ENCODE measurements at places on chromosomes 7 and 10. TPM values are rescaled to one million over a fixed set of nuclear protein-coding genes. Genes with fewer than 3 reads are reported as not detected.

ANKRD2 gene
- total RNA-seq = 0.24 TPM

SFTPA2 gene
- 5.6 TPM for total RNA-seq

ACSL5 gene
- total RNA-seq = 208 TPM

CALHM3 gene
- not detected for total RNA-seq

PDE6C gene
- total RNA-seq = not detected

TSPAN33 gene
- 9.7 TPM for total RNA-seq

AGR3 gene
- total RNA-seq = 144 TPM

AMZ1 gene
- 0.08 TPM for total RNA-seq

IKZF1 gene
- total RNA-seq = 4.9 TPM

ANKRD30A gene
- total RNA-seq = not detected

ACTL6B gene
- 0.29 TPM for total RNA-seq

HTRA1 gene
- total RNA-seq = 26.9 TPM

DDC gene
- total RNA-seq = 85.4 TPM

HSPA12A gene
- total RNA-seq = 6.2 TPM

ZP3 gene
- 4.8 TPM for total RNA-seq

DNA sequence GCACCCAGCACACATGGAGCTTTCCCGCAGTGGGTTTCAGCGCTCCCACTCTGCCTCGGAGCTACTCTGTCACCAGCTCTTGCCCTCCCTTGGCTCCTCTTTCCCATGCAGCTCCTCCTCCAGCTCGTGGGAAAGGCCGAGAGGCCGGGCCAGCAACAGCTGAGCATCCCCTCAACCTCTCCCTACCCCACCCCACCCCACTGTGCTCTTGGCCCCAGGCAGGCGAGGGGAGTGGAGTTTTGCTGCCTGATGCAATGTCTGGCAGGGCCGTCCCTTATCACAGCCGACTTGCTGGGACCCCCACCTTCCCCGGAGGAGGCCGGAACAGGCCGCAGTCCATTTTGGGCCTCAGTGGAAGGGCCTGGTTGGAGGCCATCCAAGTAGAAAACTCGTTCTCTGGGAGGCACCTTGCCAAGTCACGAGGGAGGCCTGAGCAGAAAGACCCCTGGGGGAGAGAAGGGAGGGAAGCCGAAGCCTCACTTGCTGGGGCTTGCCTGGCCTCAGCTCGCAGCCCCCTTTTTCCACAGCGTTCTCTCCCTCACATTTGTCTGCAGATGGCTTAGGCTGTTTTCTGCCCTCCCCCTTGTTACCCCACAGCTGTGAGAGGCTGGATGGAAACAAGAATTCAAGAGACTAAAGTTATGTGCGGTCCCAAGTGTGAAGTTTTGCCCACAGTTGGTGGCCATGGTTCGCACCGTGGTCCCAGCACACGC is 35.3 kb downstream of the CHST3 start:
- DNase-seq = peak; percentile 54

- DNase-seq = no peak
Observed at GRCh38 chr10:86837663-86838062, 81.2 kb downstream of the BMPR1A start.

DNA sequence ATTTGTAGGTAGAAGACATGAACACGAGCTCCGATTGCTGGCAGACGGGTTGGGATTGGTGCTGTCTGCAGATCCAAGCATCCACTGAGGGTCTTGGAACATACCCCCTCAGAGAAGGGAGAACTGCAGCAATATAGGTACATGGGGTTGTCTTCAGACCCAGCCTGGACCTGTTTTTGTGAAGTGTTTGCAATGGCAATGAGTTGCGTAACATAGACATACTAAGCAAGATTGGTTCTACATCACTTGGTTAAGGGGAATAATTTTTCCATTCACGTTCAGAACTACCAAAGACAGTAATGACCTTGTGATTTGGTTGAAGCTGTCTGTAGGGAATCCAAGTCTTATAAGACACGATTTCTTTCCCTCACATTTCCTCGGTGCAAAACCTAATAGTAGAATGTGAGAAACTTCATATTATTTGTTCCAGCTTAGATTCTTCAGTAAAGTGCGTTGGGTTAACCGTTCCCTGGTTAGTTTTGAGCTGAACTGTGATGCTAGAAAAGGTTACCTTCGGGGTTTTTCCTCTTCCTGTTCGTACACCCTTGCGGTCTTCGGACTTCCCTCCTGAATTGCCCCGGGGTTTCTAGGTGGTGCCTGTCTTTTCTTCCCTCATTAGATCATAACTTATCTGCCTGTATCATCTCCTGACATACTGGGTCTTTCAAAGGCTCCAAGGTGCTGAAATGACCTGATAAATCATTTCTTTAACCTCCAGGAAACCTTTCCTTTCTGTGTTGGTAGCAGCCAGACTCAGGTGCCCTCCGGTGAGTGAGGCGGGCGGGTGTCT is 14.4 kb downstream of the PROSER2 start:
- no peak for DNase-seq

DNA sequence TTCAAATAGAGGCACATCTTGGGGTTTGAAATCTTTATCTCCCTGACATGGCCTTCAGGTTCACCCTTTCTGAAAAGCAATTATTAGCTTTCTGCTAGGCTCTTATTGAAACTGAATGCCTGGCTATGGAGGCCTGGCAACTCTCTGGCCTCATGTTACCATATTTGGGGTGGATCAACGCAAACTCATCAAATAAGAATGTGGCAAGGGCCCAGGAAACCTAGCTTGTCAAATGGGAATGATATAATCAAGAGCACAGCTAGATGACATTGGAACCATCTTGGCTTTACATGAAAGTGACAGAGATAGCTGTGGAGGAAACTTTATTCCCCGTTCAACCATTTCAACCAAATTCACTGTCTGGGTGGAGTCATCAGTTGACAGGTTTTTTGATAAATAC is 202.8 kb upstream of the SMIM30 start:
- DNase-seq = no peak

DNA sequence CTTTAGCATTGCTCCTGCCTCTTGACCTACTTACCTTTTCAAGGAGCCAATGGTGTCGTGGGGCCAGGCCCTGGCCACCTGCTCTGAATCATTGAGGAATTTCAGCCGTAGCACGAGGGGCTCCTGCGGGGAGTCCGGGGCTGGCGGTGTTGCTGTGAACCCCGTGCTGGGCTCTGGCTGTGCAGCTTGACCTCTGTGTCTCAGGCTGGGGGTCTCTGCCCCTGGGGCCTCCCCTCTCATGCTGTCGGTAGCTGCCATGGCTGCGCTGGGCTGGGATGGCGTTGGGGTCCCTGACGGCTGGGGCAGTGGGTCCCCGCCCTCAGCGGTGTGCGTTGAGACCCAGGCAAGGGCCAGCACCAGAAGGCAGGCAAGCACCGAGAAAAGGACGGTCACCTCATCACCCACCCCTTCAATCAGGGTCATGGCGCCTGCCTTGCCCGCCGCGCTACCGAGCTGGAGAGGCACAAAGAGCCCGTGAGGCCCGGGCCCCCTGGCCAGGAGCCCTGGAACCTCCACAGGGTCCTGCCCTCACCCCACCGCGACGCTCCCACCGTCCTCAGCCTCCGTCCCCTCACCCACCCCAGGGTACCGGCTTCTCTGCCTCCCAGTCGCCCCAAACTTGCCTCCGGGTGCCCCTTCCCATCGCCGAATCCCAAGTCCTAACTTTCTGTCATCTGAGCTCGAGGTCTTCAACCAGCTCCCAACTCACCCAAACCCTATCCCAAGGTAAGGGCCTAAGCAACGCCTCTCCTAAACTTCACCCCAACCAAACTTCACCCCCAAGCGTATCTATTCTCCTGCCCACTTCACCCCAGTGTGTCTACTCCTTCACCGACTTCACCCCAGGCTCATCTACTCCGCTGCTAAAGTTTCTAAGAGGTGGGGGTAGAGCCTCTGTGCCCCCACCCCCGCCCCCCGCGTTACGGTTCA is 887 bp downstream of the TMUB1 start:
- peak; percentile 37 for DNase-seq

DNA sequence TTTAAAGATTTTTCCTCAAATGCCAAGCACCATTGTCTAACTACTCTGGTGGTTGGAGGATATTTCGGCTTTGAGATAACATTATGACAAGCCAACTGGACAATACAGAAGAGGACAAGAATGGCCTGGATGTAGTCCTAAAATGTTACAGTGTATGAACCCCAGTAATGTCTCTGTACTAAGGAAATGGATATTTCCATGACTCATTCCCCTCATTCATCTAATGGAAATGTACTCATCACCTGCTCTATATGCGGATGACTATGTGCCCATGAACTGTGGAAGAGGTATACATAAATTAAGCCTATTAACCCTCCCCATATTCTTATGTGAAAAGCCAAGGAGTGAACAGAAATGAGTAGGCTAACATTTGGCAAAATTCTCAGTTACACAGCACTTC is 207.9 kb downstream of the CACNA2D1 start:
- no peak for DNase-seq

GRCh38 chr7:26588511-26588910 is 275.9 kb downstream of the SKAP2 start:
- no peak for DNase-seq

DNA sequence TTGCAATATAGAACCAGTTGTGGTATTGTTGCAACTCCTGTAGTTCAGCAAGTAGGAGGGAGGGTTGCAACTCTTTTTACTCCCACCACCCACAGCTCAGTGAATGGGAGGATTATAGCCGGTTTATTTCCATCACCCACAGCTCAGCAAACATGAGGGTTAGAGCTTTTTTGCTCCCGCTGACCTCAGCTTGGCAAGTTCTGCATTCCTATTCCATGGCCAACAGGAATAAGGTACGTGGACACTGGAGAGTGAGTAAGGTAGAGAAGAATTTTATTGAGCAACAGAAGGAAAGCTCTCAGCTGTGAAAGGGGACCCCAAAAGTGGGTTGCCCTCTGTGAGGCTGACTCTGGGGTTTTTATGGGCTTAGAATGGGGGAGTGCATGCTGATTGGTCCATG is 167.1 kb upstream of the SMIM30 start:
- DNase-seq = no peak

GRCh38 chr10:86065711-86066251 is 300.8 kb downstream of the GRID1 start:
- DNase-seq = no peak

DNA sequence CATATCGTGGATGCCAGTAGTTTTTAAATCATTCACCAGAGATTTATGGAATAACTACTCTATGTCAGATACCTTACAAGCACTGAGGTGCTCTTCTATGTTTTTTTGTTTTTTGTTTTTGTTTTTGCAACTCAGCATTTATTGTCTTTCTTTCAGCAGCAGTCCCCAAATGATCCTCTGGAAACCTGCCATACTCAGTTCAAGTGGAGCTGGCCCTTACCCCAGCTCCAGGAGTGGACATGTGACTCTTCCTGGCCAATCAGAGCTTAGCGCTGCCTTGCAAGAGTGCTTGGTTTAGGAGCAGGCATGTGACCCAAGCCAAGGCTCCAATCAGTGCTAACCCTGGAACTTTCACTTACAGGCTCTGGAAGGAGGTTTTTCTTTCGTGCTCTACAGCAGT is 356.6 kb upstream of the ZMIZ1 start:
- peak; percentile 25 for DNase-seq

- DNase-seq = peak; percentile 21
Observed at GRCh38 chr7:134789967-134790685, 10.7 kb downstream of the CALD1 start.

DNA sequence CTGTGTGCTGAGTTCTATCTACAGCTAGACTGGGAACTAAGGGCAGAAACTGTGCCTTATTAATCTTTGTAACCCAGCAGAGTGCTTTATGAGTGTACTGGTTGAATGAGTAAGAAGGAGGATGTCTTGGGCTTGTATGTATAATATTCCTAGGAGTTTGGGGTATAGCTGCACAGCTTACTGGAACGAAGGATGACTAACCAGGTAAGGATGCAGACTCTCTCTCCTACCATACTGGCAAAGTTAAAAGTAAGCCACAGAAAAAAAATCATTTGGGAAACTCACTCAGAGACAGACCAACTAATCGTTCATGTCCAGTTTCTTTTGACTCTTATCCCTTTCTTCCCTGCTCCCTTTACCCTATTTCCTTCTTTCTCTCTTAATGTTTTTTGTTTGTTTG is 1.4 kb upstream of the DHTKD1 start:
- DNase-seq = no peak

- DNase-seq = no peak
Observed at GRCh38 chr10:127989481-127990012, 82.6 kb downstream of the PTPRE start.

GRCh38 chr7:70436790-70437350 is 695.1 kb upstream of the GALNT17 start:
- no peak for DNase-seq

DNA sequence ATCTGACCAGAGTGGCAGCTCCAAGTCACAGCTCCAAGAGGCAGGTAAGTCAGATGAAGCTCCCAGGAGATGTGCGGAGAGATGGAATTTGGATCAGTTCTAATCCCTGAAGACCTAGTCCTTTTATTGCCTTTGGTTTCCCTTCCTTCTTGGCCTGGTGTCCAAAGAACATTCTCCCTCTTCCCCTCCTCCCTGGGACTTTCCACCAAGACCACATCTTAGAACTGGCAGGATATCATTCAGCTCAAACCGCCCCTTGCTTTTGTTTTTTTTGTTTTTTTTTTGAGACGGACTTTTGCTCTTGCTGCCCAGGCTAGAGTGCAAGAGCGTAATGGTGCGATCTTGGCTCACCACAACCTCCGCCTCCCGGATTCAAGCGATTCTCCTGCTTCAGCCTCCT is 190.8 kb downstream of the GFRA1 start:
- no peak for DNase-seq

- peak; percentile 95 for DNase-seq
Observed at GRCh38 chr10:75401569-75402485, at the start of gene ZNF503. Gene ZNF503, minus strand, starts transcription at chr10:75401764. Its CDS starts 345 bp downstream, at chr10:75401419.

GRCh38 chr7:52501696-52502095 is 533.7 kb upstream of the POM121L12 start:
- DNase-seq = no peak

DNA sequence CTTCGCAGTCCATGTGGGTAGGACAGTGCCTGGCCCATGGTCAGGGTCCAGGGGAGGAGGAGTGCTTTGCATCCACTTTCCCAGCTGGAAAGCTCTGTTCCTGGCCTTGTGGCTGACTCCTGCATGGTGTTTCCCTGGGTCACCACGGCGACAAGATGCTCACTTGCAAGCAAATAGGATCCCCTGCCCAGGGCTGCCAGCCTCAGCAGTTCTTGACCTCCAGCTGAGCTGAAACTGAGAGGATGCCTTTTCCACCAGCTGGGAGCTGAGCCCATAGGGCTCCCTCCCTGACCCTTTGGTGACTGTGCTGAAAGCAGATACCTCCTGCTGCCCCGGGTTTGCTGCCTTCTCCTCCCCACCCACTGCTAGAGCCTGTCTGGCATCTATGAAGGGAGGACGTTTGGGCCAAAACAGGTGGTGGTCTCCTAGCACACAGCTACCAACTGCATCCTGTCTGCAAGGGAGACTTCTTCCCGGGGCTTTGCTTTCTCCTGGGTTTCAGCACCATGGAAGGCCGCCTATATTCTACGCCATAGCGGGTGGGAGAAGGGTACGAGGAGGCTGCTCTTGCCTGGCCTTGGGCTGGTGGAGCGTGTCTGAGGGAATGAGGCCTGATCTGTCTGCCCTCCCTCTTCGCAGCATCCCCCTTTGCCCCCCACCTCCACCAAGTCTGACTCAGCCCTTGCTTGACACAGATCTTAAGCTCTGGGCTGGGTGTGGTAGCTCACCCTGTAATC is 34.4 kb downstream of the UBTD1 start:
- DNase-seq = no peak

GRCh38 chr7:41655426-41655825 is 47.5 kb downstream of the INHBA start:
- DNase-seq = no peak

GRCh38 chr7:133706016-133706415 is 421.1 kb upstream of the LRGUK start:
- DNase-seq = no peak

All from colonic mucosa (tissue), 4 donors.